ENCODE measurements at places on chromosomes 12 and 14. TPM values are rescaled to one million over a fixed set of nuclear protein-coding genes. Genes with fewer than 3 reads are reported as not detected.

DNA sequence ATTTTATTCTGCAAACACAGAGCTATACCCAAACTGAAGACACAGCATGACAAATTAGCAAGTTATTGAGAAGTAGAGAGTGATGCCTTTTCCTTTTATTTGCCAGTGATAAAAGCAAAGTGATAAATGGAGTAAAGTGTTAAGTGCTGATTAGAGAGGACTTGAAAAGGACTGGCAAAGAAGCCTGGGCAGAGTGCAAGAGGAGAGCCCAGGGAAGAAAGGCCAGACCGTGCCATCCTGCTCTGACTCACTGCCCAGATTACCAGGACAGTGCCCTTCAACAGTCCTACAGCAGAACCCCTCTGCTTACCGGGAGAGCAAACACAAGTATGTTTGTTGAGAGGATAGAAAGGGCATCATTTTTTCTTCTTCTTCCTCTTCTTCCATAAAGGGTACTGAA is 106.5 kb downstream of the ETV6 start:
- no peak for DNase-seq

GRCh38 chr14:61493239-61493638 is 171.9 kb downstream of the PRKCH start:
- no peak for DNase-seq

Gene FOXN4
- total RNA-seq = 0.08 TPM

Gene WSCD2
- 0.64 TPM for total RNA-seq

All from Panc1 (cell line).